ENCODE measurements at places on chromosomes 5 and 9.
A peak's percentile ranks its signal among the peaks of the same experiment; 100 is the strongest.

DNA sequence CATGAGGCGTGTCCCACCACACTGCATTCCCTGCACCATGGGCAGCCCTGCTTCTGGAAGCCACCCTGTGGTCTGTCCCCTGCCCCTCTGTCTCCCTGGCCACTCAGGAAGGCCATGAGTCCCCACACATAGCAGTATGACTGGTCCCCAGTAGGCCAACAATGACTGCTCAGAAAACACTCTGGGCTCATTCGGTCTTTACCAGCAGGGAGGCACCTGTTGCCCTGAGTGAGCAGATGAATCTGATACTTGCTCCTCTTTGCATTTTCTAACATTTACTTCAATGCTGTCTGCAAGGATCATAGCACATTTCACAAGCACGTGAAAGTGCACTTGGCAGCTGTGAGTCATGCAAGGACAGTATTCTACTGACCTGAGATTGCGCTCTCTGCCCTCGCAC, 365.4 kb upstream of the IRX1 start:
- DNase-seq, result no peak

DNA sequence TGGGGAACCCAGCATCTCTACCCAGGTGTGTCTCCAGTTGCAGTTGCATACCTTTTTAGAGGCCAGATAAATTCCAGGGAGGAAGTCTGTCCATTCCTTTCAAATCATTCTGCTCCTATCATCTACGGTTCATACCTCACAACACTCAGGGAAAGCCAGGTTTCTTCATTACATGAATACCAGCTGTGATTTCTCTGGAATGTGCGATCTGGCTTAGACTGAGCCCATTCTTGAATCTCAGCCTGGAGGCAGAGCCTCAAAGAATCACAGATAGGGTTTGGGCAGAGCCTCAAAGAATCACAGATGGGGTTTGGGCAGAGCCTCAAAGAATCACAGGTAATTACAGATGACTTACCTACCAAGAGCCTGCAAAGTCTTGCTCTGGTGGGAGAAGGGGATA, 7.2 kb downstream of the P4HA2 start:
- DNase-seq, result no peak

- DNase-seq, result no peak
Measured at GRCh38 chr5:86716121-86716520, 98.4 kb downstream of the COX7C start.

GRCh38 chr9:25939126-25939525, 260.9 kb upstream of the TUSC1 start:
- DNase-seq, result no peak

- DNase-seq, result peak; percentile 17
Measured at GRCh38 chr5:50666261-50667022, at the start of gene PARP8. TSS of gene PARP8 (plus strand) at chr5:50666637. CDS start at chr5:50667096, 459 bp downstream.

- DNase-seq, result no peak
Measured at GRCh38 chr5:92023141-92023471, 640.0 kb upstream of the ARRDC3 start.

DNA sequence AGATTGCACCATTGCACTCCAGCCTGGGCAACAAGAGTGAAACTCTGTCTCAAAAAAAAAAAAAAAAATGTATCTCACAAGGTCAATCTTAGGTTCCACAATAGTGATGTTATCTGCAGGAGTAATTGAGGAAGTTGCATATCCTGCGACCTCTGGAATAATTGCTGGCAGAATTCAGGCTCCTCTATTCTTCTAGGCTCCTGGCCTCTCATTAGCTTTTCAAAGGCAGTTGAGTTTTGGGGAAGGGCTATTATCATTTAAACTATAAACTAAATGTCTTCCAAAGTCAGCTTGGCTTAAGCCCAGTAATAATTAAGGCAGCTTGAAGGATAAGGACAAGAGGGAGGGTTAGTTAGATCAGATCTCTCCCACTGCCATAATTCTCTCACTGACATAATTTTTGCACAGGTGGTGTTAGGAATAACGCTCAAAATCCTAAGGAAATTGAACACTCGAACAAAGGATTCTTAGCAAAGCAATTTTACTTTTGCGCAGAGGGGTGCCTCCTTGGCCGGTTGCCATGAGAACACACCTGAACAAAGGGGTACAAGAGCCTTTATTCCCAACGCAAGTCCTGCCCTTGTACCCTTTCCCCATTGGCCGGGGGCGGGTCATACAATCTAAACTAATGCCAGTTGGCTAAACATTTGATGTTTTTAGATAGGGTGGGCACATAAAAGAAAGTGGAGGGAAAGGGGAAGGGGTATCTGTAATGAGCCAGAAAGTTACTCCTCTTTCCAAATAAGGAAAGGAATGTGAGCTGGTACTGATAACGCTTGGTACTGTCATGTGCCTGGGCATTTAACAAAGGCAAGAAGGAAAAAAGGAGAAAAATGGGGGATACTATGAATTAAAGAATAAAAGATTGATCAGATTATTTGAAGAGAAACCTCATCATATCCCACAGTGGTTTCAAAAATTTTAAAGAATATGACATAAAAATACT, 106.4 kb upstream of the CCNG1 start:
- no peak for DNase-seq

DNA sequence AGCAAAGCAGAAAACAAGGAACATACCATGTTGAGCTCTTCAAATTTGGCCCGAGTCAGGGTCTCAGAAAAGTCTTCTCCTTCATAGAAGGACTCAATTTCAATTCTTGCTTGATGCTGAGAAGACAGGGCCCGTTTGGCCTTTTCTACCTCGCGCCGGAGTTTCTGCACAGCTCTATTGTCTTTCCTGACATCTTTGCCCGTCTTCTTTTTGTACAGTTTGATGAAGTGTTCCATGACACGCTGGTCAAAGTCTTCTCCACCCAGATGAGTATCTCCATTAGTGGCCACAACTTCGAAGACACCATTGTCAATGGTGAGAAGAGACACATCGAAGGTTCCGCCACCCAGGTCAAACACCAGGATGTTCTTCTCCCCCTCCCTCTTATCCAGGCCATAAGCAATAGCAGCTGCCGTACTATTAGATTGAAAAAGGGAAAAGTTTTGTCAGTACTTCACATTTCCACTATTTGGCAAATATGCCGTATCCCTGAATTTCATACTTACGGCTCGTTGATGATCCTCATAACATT, 2.2 kb downstream of the HSPA5 start:
- no peak for DNase-seq

DNA sequence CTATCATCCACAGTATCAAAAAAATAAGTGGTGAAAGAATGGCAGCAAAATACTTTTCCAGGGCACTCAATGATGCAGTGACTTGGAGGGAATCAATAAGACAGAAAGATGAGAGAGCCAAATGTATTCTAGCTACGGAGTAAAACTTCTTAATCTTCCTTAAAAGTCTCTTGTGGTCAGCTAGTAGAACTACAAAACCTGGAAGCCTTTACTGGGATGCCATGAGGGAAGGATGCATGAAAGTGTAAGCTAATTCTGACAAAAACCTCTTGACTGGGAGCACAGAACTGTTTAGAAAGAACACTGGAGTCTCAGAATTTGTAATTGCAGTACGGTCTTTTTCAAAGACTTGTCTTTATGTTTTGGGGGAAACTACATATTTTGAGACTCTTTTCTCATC, 432.8 kb upstream of the PTPRD start:
- no peak for DNase-seq

GRCh38 chr9:109967651-109968642, 187.9 kb downstream of the PALM2AKAP2 start:
- DNase-seq, result no peak

DNA sequence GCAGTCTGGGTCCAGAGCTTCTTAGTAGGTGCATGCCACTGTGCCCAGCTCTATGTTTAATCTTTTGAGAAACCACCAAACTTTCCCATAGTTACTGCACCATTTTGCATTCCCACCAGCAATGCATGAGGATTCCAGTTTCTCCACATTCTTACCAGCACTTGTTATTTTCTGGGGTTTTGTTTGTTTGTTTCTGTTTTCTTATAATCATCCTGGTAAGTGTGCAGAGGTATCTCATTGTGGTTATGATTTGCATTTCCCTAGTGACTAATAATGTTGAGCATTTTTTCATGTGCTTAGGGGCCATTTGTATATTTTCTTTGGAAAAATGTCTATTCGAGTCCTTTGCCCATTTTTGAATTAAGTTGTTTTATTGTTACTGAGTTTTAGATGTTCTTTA, 11.4 kb downstream of the FOXE1 start:
- no peak for DNase-seq

GRCh38 chr5:112823656-112824055, 37.4 kb upstream of the SRP19 start:
- DNase-seq, result no peak

DNA sequence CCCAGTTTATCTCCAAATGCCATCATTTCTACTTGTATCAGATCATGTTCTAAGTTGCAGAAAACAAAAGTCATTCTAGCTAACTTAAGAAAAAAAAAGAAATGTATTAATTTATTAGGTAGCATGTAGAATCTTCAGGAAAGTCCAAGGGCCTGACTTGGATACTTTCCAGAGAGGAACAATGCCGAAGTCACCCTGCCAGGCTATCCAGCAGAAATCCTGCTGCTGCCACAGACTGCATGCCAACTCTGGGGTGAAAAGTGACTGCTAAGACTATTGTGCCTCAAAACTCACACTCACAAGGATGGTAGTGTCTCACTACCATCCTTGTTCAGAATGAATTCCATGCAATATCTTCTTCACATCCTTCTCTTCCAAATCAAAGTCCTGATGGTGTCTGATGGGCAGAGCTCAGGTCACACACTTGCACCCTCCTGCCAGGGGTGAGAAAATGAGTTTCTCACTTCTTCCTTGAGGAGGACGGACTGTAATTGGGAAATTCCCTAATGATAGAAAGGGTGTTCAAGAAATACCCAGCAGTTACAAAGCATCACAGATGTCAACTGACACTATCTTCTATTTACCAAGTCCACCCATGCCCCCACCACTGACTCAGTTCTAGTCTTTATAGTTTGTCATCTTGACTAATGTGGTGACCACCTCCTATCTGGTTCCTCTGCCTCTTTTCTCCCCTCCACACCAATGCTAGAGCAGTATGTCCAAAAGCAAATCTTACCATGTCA, 279.4 kb downstream of the CWC27 start:
- DNase-seq, result no peak

DNA sequence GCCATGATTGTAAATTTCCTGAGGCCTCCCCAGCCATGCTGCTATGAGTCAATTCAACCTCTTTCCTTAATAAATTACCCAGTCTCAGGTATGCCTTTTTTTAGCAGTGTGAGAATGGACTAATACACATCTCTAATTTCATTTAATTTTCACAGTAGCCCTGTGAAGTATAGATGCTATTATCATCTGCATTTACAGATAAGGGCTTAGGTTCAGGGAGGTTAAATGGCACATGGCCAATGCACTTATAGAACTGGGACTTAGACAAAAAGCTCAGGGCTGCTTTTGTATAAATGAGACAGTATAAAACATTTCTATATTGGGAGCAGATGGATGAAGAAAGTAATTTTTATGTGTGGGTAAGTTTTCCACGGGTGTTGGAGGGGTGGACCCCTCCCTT, 62.9 kb upstream of the PANK3 start:
- DNase-seq, result no peak

GRCh38 chr9:123099042-123099441, 65.6 kb downstream of the GPR21 start:
- DNase-seq, result no peak

GRCh38 chr9:86672301-86672700, 275.0 kb downstream of the GAS1 start:
- DNase-seq, result no peak

- DNase-seq, result no peak
Measured at GRCh38 chr5:145852990-145853389, 17.8 kb upstream of the PRELID2 start.

GRCh38 chr5:82160948-82161347, 117.2 kb downstream of the RPS23 start:
- DNase-seq, result no peak

GRCh38 chr9:121732886-121733285, 81.5 kb downstream of the DAB2IP start:
- no peak for DNase-seq

- no peak for DNase-seq
Measured at GRCh38 chr9:123478160-123478559, 122.2 kb downstream of the CRB2 start.

DNA sequence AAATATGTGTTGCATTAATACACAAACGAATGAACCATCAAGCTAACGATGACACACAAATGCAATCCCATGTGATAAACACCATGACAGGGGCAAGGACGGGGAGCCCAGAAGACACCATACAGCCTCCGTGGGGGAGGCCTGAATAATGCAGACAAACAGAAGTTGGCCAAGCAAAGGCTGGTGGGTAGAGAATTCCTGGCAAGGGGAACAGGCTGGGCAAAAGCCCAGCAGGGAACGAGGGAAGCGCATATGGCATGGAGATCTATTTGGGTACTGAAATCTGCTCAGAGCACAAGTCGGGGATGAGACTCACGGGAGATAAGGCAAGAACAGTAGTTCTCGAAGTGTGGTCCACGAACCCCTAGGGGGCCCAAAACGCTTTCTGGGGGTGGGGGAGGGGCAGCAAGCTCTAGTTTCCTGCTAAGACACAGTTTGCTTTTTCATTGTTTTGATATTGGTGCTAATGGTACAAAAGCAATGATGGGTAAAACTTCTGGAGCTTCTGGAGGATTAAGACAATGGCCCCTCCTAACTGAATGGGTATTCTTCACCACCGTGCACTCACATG, 42.9 kb upstream of the FBXW11 start:
- DNase-seq, result no peak

DNA sequence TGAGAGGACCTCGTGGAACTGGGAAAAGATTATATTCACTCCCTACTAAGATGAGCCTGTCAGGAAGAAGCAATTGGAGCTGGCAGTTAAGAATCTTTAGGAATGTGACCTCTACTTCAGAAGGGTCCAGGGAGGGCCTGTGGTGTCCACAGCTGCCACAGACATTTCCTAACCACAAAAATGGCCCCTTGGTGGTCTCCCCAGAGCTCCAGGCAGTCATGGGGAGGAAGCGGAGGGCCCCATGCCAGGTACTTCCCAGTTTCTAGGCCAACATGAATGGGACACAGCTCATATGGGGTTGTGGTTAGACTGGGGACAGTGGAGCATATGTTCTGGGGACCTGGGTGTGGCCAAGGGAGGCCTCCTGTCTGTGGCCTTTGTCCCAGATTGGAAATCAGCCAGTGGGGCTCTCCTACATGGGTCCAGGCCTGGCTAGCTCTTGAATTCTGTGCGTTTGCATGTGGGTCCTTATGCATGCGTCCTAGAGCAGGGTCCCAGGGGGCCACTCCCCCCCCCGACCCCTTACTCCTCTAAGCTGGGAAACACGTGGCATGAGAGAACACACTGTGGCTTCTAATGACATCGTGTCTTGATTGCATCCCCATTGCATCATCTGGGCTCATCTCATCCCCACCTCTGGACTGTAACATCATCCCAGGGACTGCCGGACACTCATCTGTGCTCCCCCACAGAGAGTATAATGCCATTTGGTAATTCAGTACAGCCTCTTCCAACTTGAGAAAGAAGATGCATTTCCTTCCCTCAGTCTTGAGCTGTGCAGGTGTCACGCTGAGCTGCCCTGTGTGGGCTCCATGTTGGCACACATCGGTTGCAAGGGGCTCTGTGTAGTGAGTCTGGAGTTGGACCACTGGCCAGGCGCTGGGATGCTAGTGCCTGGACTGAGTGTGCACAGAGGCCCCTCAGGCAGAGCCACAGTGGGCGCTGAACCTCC, 31.3 kb downstream of the IRF1 start:
- no peak for DNase-seq

GRCh38 chr5:126208691-126209090, 214.5 kb upstream of the GRAMD2B start:
- no peak for DNase-seq

- no peak for DNase-seq
Measured at GRCh38 chr5:34859253-34859652, 20.3 kb downstream of the TTC23L start.

GRCh38 chr9:81981883-81982282, 6.7 kb upstream of the SPATA31D1 start:
- no peak for DNase-seq
